ENCODE measurements at places on chromosomes 4 and X.

DNA sequence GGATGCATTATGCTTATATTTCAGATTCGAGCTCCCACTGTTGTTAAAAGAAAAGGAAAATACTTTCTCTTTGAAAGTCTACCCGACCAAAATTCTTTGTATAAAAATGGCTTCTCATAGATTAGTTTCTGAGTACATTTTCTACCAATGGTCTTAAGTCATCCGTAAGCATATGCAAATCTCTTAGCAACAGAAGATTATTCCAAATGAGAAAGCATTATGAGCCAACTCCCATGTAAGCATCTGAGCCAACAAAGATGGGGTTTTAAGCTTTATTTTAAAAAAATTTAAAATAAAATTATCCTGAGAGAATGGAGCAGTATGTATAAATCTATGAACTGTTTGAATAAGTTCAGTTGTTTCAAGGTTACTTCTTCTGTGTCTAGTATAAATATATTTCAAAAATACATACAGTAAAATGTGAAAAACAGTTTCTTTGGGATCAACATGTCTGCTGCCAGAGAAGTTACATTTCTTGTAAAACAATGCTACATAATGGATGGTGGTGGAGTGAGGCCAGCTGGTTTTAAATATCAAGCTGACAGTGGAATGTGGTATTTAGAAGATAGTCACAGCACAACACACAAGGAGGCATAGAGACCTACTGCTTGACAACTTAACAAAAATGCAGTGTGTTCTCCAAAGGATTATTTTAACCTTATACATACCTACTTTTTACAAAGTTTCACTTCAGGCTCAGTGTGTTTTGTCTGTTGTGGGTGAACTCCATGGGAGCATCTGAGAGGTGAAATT, 199.5 kb upstream of the DIPK2B start:
- no peak for DNase-seq

GRCh38 chr4:53235547-53235946, 130.3 kb downstream of the SCFD2 start:
- DNase-seq: no peak

GRCh38 chr4:29717287-29718057, 1002.7 kb upstream of the PCDH7 start:
- peak; percentile 78 for DNase-seq

- peak; percentile 21 for DNase-seq
Measured at GRCh38 chr4:13399257-13399656, 84.9 kb downstream of the RAB28 start.

GRCh38 chrX:78105944-78106650, 2.0 kb downstream of the PGK1 start:
- DNase-seq: no peak

- peak; percentile 46 for DNase-seq
Measured at GRCh38 chrX:46381630-46382029, 163.6 kb downstream of the ZNF674 start.

DNA sequence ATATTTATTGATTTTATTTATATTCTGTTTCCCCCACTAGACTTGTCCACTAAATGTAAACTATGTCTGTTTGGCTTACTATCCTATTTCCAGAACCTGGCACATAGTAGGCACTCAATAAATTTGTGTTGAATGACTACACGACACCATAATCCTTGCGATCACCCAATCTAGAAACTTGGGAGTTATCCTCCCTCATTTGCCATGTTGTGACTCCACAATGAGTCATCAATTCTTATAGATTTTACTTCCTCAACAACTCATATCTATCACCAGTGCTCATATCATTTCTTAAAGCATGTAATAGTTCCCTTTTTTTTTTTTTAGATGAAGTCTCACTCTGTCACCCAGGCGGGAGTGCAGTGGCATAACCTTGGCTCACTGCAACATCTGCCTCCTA, 39.9 kb upstream of the VAMP7 start:
- DNase-seq: no peak

- DNase-seq: peak; percentile 74
Measured at GRCh38 chr4:15956179-15956850, 6.7 kb downstream of the FGFBP2 start.

- DNase-seq: no peak
Measured at GRCh38 chr4:24226667-24227066, 336.8 kb upstream of the PPARGC1A start.

DNA sequence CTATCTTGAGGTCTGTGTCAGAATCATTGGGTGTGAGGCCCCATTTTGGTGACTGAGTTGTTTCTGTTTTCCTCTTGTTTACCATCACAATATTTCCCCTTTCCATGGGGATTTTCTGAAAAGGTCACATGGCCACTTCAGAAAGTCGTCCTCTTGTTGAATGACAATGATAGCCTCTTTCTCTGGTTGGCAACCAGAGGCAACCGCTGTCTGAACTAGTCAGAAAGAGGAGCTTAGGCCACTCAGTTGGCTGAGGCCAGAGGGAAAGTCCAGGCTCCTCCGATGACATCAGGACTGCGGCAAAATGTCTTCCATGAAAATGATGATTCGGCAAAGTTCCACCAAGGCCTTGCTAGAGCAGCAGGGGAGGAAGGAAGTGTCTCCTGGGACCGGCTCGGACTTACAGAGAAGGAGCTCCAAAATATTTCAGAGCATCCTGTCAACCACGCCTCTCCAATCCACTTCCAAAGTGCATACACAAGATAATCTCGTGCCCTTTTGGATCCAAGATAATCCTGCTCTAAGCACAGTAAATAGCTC, 19.1 kb upstream of the RBM47 start:
- no peak for DNase-seq

DNA sequence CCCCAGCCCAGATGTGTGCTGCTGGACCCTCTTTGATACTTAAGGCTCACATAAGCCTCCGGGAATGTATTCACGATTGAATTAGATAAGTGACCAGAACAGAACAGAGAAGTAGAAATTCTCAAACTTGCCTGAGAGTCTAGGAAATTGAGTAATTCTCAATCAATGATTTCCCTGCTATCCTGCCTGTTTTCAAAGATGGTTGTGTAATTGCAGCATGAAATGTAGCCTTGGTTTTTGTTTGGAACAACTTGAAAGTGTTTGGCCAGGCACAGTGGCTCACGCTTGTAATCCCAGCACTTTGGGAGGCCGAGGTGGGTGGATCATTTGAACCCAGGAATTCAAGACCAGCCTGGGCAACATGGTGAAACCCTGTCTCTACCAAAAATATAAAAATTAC, 41.2 kb downstream of the TNIP2 start:
- DNase-seq: no peak

DNA sequence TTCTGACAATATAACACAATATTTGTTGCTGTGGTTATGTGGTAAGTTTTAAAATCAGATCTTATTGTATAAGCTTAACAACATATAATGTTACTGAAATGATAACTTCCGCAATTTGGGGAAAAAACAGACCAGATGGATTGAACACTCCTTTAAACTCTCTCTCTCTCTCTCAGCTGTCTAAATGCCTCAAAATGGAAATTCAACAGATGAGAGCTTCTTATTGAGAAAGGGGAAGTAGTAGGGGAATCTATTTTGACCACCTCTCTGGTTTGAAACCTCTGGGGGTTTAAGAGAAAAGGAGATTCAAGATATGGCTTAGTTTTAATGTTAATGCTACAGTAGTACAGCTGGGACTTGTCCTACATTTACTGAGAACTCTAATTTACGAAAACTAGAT, 40.3 kb downstream of the DMD start:
- DNase-seq: no peak

DNA sequence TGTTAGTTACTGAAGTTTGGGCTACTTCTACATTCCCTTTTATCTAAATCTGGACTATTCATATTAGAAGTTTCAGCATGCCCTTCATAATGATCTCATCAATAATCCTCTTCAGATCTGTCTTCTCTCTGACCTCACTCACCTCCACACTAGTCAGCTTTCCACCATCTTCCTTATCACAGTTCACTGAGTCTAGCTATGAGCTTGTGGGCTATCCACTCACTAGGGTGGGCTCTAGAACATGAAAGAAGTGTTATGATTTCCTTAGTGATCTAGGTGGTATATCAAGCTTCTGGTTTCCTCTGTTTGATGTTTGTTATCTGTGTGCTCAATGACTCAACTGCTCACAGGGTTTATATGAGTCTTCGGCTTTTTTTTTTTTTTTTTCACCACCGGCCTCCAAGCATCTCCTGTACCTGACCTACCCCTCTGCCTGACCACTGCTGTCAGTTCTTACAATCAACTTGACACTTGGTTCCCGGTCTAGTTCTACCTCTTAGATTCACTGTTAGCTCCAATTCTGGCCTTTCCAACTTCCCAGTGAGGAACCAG, 103.1 kb downstream of the PAPSS1 start:
- DNase-seq: no peak

- DNase-seq: no peak
Measured at GRCh38 chr4:2619459-2619858, 83.0 kb downstream of the FAM193A start.

DNA sequence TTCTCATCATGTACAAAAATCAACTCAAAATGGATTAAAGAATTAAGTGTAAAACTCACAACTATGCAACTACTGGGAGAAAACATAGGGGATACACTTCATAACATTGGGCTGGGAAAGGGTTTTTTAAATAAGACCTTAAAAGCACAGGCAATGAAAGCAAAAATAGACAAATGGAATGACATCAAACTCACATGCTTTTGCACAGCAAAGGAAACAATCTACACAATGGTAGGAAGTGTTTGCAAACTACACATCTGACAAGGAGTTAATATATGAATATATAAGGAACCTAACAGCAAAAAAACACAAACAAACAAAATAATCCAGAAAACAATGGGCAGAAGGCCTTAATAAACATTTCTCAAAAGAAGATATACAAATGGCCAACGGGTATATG, 57.9 kb downstream of the FREM3 start:
- DNase-seq: no peak

DNA sequence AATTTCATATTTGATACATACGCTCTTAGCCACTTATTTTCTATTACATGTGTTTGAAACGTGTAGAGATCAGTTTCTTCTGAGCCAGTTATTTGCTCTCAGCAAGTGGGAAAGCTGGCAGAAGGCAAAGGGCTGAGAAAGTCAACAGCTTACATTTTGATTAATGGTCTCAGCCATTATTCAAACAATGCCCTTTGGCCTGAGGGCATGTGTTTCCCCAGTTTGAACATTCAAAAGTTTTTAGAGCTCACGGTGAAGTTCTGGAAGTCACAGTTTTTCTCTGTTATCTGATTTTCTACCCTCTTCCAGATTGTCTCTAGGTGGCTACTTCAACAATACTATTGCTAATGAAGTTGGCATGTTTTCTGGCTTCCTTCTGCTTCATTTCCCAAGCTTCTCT, 591.8 kb upstream of the CPEB2 start:
- no peak for DNase-seq

GRCh38 chrX:96924581-96924980, 40.9 kb downstream of the RPA4 start:
- no peak for DNase-seq

DNA sequence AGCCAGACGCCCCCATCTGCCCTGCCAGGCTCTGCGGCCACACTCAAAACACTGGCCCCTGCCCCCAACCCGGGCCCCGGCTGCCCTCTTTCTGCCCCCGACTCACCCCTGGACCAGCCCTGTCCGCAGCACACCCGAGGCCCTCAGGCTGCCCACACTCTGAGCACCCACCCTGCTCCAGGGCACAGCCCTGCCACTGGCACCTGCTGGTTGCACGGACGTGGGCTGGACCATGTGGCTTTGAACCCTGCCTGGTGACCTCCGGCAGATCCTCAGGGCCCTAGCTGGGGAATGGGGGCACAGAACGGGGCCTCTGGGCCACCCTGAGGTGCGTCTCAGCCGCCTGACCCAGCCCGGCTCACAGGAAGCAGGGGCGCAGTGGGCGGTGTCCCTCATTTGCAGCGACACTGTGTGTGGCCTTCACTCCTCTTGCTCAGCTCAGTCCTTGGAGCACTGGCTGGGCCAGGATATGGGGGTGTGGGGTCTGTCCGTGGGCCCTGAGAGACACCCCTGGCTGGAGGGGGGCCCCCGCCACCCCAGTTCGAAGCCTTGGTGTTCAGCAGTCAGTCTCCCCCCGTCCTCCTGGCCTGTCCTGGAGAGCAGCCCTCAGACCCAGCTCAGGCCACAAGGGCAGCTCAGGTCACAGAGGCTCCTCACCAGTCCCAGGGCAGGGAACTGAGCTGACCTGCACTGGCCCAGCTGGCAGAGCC, 73.2 kb downstream of the FAM53A start:
- DNase-seq: no peak

DNA sequence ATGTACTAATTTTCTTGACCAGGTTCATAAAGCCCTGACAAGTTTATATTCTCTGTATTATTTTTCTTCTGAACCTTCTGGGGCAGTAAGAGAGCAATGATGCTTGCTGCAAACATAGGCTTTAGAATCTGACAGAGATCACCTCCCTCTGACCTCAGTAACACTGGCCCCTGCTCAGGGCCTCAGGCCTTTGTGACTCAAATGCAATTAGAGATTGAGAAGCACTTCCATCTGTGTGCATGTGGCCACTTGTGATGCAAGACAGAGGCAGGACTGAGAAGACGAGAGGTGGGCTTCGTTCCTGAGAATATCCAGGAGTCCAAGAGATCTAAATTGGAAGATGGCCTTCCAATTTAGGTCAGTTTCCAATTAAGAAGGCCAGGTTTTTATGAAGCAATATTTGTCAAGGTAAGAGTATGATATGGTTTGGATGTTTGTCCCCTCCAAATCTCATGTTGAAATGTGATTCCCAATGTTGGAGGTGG, 82.8 kb upstream of the VEGFC start:
- peak; percentile 51 for DNase-seq

GRCh38 chr4:8314691-8315255, 45.2 kb downstream of the HTRA3 start:
- no peak for DNase-seq

- DNase-seq: no peak
Measured at GRCh38 chr4:11470438-11471045, 41.8 kb upstream of the HS3ST1 start.

GRCh38 chrX:27878862-27879261, 71.1 kb downstream of the MAGEB10 start:
- DNase-seq: no peak
